ENCODE measurements at places on chromosomes 7 and 10. TPM values are rescaled to one million over a fixed set of nuclear protein-coding genes. Genes with fewer than 3 reads are reported as not detected.

The KAZALD1 gene
- 4.2 TPM for total RNA-seq

The NEBL gene
- total RNA-seq, result 49.9 TPM

DNA sequence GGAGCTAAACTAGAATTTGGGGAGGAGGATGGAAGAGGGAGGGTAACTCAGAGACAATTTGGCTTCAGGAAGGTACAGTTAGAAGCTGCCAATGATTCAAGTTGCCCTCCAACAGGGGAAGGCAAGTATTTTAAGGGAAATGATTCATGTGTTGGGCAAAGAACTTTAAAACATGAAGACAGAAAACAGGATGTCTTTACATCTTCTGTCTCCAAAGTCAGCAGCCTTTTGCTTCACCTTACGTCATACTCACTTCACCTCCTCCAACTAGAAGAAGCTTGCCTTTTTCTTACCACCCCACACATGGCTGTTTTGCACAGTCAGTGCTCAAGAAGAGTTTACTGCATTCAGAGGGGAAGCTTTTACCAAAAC lies 36.1 kb downstream of the PPP1R3C start:
- H3K36me3 ChIP-seq, result no peaks in the 10 kb centered on the region
- peak overlapping the region; percentile 29 for H3K27ac ChIP-seq
- no peak overlapping the region for H3K4me3 ChIP-seq
- no peak for DNase-seq

DNA sequence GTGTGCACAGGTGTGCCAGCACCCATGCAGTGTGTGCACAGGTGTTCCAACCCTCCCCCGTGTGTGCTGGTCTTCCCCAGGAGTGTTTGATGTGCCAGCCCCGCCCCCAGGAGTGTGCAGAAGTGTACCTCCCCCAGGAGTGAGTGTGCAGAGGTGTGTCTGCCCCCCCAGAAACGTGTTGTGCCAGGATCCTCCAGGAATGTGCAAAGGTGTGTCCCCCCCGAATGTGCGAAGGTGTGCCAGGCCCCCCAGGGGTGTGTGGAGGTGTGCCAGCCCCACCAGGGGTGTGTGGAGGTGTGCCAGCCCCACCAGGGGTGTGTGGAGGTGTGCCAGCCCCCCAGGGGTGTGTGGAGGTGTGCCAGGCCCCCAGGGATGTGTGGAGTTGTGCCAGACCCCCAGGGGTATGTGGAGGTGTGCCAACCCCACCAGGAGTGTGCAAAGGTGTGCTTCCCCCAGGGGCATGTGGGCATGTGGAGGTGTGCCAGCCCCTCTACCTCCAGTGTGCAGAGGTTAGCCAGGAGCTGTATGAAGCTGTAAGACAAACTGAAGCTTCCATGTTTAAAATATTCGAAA lies 33.2 kb downstream of the CHST15 start:
- no peak for DNase-seq
- no peaks in the 10 kb centered on the region for H3K27me3 ChIP-seq
- peaks cover 11% of the 10 kb centered on the region for H3K4me1 ChIP-seq

- no peaks in the 10 kb centered on the region for H3K27me3 ChIP-seq
- H3K4me3 ChIP-seq, result no peak overlapping the region
- H3K27ac ChIP-seq, result no peak overlapping the region
- H3K36me3 ChIP-seq, result no peaks in the 10 kb centered on the region
- no peak for DNase-seq
These were observed 3.9 kb upstream of the CDK6 start for GRCh38 chr7:92840316-92840715.

DNA sequence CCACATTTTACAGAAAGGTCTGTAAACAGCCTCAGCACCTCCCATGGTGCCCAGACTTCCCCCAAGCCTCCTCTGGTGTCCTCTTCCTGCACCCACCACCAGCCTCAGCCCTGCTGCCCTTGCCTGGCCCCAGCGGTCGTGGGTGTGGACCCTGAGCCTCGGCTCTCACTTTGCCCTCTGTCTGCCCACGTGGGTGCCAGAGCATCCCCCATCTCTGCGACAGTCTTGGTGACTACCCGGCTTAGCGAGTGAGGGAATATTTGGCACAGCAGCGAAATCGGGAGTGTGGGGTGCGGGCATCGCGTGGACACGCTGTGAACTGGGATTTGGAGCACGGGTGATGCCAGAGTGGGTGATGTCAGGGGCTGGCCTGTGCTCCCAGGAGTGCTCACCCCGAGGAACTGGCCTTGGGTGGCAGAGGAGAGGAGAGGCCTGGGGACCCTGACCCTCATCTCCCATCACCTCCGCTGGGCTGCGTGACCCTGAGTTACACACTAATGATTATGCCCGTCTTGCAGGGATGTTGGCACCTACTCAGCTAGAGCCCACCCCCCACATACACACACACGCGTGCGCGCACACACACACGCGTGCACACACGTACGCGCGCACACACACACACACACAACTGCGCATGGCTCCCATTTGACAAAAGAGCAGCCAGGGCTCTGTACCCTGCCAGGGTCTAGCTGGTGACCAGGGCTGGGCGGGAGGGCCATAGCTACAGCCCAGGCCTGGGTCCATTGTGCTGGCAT lies 8.7 kb downstream of the ELFN1 start:
- H3K4me1 ChIP-seq, result no peaks in the 10 kb centered on the region
- H3K27me3 ChIP-seq, result peaks cover 44% of the 10 kb centered on the region
- H3K27ac ChIP-seq, result no peak overlapping the region

DNA sequence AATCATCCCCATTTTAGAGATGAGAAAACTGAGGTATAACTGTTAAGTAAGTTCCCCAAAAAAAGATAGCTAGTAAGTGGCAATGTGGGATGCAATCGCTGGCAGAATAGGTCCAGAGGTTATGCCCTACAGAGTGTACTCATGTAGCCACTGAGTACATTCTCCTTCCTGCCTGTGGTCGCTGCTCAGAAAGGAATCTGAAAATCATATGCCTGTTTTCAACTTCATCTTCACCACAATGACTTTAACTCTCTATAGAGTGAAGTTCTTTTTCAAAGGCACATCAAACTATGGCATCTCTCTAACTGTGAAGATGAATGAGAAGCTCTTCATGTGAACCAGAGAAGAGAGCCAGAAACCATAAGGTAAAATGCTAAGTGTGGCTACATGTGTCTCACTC lies 162.2 kb upstream of the SLC25A13 start:
- no peak for DNase-seq
- H3K4me1 ChIP-seq, result peaks cover 8% of the 10 kb centered on the region
- no peaks in the 10 kb centered on the region for H3K27me3 ChIP-seq
- no peaks in the 10 kb centered on the region for H3K36me3 ChIP-seq
- H3K27ac ChIP-seq, result no peak overlapping the region

The MSS51 gene
- total RNA-seq, result 1.9 TPM

DNA sequence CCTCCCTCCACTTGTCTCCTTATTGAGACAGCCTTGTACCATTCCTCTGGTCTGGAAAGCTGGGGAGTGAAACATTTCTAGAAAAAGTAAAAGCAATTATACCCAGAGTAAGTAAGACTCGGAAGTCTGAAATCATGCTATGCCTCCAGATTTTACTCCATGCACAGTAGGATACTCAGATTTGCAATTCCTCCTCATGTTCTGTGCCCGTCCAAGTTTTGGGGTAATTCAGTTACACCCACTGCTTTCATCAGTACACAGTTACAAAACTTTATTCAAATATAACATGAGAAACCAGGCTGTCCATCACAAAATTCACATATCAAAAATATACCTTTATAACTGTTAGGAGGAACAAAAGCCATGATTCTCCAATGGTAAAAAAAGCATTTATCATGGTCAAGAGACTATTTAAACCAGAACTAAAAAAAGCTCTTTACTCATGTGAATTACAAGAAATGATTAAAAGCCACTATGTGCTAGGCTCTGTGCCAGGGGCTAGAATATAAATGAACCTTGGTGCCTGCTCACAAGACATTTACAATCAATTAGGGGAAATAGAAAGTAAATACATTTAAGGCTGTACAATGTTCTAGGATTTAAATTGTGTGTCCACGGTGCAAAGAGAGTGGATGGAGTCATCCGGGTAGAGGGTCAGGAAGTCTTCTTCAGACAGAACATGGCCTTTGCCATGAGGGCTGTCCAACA lies 320.2 kb downstream of the ELMO1 start:
- H3K4me1 ChIP-seq, result no peaks in the 10 kb centered on the region
- no peaks in the 10 kb centered on the region for H3K27me3 ChIP-seq
- H3K27ac ChIP-seq, result no peak overlapping the region
- no peak for DNase-seq

- peaks cover 16% of the 10 kb centered on the region for H3K4me1 ChIP-seq
- H3K27ac ChIP-seq, result no peak overlapping the region
- H3K4me3 ChIP-seq, result no peak overlapping the region
- no peaks in the 10 kb centered on the region for H3K36me3 ChIP-seq
These were observed 22.9 kb downstream of the CDK6 start for GRCh38 chr7:92813390-92814024.

DNA sequence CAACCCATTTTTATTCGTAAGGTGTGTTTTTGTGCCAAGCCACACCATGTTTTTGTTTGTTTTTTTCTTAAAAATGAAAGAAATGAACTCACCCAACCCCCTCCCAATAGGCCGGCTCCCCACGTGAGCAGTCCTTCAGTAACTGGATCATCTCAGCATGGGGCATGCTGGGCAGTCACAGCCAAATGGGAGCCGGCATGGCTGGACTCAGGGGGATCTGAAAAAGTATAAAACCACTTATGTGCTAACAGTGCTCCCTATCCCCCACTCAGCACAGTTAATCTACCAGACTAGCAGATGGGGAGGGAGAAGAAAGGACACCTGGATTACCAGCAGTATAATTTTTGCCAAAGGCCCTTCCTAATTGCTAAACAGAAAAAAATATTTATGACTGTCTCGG lies 39.3 kb downstream of the BAZ1B start:
- H3K27me3 ChIP-seq, result no peaks in the 10 kb centered on the region
- DNase-seq, result no peak
- H3K36me3 ChIP-seq, result peaks cover 70% of the 10 kb centered on the region
- H3K4me3 ChIP-seq, result no peak overlapping the region
- no peaks in the 10 kb centered on the region for H3K4me1 ChIP-seq

DNA sequence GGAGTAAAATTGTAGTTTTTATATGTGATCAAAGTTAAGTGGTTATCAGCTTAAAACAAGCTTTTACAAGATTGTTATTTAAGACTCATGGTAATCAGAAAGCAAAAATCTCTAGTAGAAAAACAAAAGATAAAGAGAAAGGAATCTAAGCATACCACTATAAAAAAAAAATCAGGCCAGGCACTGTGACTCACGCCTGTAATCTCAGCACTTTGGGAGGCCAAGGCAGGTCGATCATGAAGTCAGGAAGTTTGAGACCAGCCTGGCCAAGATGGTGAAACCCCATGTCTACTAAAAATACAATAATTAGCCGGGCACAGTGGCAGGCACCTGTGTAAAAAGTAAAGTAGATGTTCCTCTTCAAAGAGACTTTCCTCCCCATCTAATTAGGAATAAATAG lies 265.9 kb upstream of the NRP1 start:
- no peaks in the 10 kb centered on the region for H3K4me1 ChIP-seq
- H3K27ac ChIP-seq, result no peak overlapping the region
- no peak overlapping the region for H3K4me3 ChIP-seq
- no peaks in the 10 kb centered on the region for H3K36me3 ChIP-seq
- no peak for DNase-seq

The ZNF212 gene
- 7.1 TPM for total RNA-seq

The SHH gene
- total RNA-seq, result 0.21 TPM

DNA sequence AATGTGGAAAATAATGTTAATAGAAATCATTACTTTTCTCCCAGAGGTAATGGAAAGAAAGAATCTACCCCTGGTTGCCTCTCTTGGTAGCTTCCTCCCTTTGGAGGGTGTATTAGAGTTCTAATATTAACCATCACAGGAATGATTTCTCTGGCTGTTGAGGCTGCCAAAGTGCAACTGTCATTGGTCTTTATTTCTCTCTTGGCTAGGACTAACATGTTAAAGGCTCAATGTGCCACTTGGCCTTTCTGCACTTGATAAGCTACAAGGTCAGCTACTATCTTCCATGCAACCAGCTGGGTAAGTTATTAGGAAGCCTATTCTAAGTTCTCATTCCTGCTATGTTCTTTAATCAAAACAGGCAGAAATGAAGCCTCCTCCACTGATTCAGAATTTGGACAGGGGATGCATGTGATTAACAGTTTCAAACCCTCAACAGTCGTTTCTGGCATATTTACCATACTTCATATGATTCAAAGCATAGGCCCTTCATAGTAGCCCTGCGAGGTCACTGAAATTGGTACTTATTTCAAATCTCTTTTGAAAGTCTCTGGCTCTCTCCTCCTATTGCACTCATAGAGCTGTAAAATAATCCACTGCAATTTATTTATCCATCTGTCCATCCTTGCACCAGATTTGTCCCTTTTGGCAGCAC lies 645.0 kb downstream of the SORCS1 start:
- no peak for DNase-seq
- H3K27ac ChIP-seq, result no peak overlapping the region
- no peaks in the 10 kb centered on the region for H3K4me1 ChIP-seq
- no peaks in the 10 kb centered on the region for H3K36me3 ChIP-seq

The OLAH gene
- total RNA-seq, result 5.3 TPM

The CLRN3 gene
- total RNA-seq, result not detected

The STK17A gene
- total RNA-seq, result 14.2 TPM

- H3K4me1 ChIP-seq, result peaks cover 46% of the 10 kb centered on the region
- peak overlapping the region; percentile 23 for H3K27ac ChIP-seq
- H3K4me3 ChIP-seq, result peak overlapping the region; percentile 77
- H3K36me3 ChIP-seq, result no peaks in the 10 kb centered on the region
These were observed 3.2 kb downstream of the SFMBT2 start for GRCh38 chr10:7407368-7408290.

- peaks cover 5% of the 10 kb centered on the region for H3K4me1 ChIP-seq
- no peak overlapping the region for H3K4me3 ChIP-seq
- no peak for DNase-seq
- no peaks in the 10 kb centered on the region for H3K27me3 ChIP-seq
These were observed 88.9 kb downstream of the GTF2IRD1 start for GRCh38 chr7:74542558-74543117.

The APBB1IP gene
- 3.9 TPM for total RNA-seq

GRCh38 chr7:157238087-157238486 lies 98.7 kb upstream of the DNAJB6 start:
- H3K27me3 ChIP-seq, result no peaks in the 10 kb centered on the region
- H3K27ac ChIP-seq, result no peak overlapping the region
- DNase-seq, result no peak
- peaks cover 27% of the 10 kb centered on the region for H3K36me3 ChIP-seq
- H3K4me3 ChIP-seq, result no peak overlapping the region

The SFRP5 gene
- total RNA-seq, result 1.0 TPM

- DNase-seq, result no peak
- H3K4me1 ChIP-seq, result no peaks in the 10 kb centered on the region
- peaks cover 6% of the 10 kb centered on the region for H3K36me3 ChIP-seq
- no peak overlapping the region for H3K4me3 ChIP-seq
These were observed 88.4 kb downstream of the DNAJB6 start for GRCh38 chr7:157425137-157425731.

DNA sequence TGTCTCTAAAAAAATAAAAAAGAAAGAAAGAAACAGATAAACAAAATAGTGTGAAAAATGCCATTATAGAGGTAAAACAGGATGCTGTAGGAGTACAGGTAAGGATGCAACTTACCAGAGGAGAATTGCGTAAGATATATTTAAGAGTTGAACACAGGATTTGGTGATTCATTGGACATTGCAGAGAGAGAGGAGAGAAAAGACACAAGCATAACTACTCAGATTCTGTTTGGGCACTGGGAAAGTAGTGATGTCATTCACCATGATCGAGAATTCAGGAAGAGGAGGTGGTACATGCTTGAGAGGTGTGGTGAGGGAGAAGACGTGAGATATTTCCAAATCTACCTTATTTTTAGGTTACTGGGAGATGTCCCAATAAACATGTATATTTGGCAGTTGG lies 97.6 kb downstream of the AASS start:
- H3K27ac ChIP-seq, result no peak overlapping the region
- H3K4me3 ChIP-seq, result no peak overlapping the region
- H3K36me3 ChIP-seq, result peaks cover 18% of the 10 kb centered on the region
- no peak for DNase-seq

GRCh38 chr10:114823077-114823463 lies 1.5 kb downstream of the FHIP2A start:
- peak overlapping the region; percentile 97 for H3K4me3 ChIP-seq
- H3K27ac ChIP-seq, result peak overlapping the region; percentile 99
- H3K36me3 ChIP-seq, result no peaks in the 10 kb centered on the region
- DNase-seq, result no peak
